ENCODE measurements at places on chromosomes 7 and 10. TPM values are rescaled to one million over a fixed set of nuclear protein-coding genes. Genes with fewer than 3 reads are reported as not detected.

DNA sequence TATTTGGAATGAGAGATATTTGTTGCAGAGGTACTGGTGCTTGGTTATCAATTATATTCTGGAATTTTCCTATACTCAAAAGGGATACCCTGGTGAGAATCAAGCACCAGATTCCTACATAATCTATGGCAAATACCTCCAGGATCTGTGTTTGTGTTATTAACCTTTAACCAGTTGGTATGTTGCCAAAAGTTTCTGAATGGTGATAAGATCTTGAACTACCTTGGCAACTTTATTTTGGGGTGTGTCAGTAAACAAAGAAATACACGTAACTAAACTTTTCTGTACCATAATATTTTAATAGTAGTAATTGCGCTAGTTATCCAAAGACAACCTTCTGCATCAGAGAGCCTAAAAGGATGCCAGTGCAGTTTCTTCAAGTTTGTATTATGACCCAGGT, 13.4 kb downstream of the SCIN start:
- H3K27me3 ChIP-seq: no peaks in the 10 kb centered on the region
- no peak for DNase-seq
- H3K4me1 ChIP-seq: peaks cover 4% of the 10 kb centered on the region
- H3K4me3 ChIP-seq: no peak overlapping the region
- H3K36me3 ChIP-seq: no peaks in the 10 kb centered on the region

DNA sequence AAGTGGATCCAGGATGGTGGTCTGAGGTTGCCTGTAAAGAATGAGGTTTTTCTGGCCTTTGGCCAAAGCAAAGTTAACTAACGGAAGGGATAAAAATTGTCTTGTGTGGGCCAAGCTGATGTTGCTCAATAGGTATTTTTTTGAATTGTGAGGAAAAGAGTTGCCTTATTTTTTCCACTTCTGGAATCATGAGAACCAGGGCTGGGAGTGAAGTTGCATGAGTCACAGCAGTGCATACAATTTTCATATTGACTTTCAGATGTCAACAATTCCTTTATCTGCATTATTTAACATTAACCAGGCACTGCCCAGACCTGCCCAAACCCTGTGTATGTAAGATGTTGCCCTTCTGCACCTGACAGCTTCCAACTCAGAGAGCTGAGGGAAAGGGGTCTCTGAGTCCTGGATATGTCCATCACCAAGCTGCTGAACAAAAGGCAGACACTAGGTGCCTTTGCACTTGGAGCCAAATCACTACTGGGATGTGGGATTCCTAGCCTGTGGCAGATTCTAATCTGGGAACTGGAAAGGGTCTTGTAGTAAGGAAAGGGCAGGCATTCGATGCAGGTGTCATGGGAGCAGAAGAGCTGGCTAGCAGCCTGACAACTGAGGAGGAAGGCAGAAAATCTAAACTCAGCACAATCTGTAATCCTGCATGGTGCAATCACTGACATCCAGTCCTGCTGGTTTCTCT, 52.3 kb upstream of the SLC35B4 start:
- H3K27me3 ChIP-seq: no peaks in the 10 kb centered on the region
- no peak overlapping the region for H3K27ac ChIP-seq
- H3K4me1 ChIP-seq: peaks cover 8% of the 10 kb centered on the region

DNA sequence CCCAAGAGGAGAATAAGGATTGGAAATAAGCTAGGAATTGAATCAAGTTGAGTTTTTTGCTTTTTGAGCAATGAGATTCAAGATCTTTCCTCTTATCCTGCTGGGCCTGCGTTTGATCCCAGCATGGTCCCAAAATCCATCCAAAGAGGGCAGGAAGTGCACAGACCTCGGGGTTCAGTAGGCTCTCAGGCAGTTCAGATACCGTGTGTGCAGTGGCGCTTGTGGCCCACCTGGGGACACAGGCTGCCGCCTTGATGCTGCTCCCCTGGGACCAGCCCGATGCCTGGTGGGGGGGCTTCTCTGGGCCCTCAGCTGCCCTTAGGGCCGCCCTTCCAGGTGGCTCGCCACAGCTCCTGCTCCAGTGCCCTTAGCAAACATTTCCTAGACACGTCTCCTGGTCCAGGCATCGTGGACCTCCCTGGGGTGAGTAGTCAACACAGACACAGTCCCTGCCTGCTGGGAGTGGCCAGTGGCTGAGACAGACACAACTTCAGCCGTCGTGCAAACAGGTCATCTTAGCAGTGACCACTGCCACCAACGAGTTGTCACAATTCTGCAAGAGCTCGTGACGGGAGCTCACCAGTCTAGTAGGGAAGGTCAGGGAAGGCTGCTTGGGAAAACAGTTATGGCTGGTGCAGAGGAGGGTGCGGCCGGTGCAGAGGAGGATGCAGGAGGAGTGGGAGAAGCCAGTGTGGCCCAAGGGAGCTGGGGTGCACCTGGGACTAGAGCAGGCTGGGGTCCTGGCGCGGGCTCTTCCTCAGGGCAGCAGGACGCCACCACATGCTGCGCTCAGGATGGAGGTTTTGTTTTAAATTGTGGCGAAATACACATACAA, 21.7 kb upstream of the JAKMIP3 start:
- H3K4me1 ChIP-seq: no peaks in the 10 kb centered on the region
- H3K4me3 ChIP-seq: no peak overlapping the region
- no peak overlapping the region for H3K27ac ChIP-seq
- H3K27me3 ChIP-seq: no peaks in the 10 kb centered on the region
- no peak for DNase-seq
- no peaks in the 10 kb centered on the region for H3K36me3 ChIP-seq

GRCh38 chr10:6778992-6779701, 199.1 kb upstream of the PRKCQ start:
- H3K36me3 ChIP-seq: no peaks in the 10 kb centered on the region
- no peaks in the 10 kb centered on the region for H3K27me3 ChIP-seq
- H3K4me3 ChIP-seq: no peak overlapping the region
- no peak overlapping the region for H3K27ac ChIP-seq
- no peaks in the 10 kb centered on the region for H3K4me1 ChIP-seq

- no peak overlapping the region for H3K27ac ChIP-seq
- peaks cover 4% of the 10 kb centered on the region for H3K4me1 ChIP-seq
- no peaks in the 10 kb centered on the region for H3K36me3 ChIP-seq
- H3K4me3 ChIP-seq: no peak overlapping the region
Measured at GRCh38 chr10:22006379-22006884, 2.9 kb upstream of the DNAJC1 start.

- no peak for DNase-seq
- H3K4me3 ChIP-seq: no peak overlapping the region
- no peaks in the 10 kb centered on the region for H3K27me3 ChIP-seq
- no peaks in the 10 kb centered on the region for H3K36me3 ChIP-seq
- H3K27ac ChIP-seq: peak overlapping the region; percentile 92
- H3K4me1 ChIP-seq: peaks cover 36% of the 10 kb centered on the region
Measured at GRCh38 chr7:609365-609764, 89.7 kb upstream of the PDGFA start.

The MCMBP gene
- total RNA-seq: 53.7 TPM

The BCAP29 gene
- total RNA-seq: 63.5 TPM

The CALML5 gene
- not detected for total RNA-seq

GRCh38 chr7:105831824-105832535, 44.4 kb downstream of the ATXN7L1 start:
- H3K27ac ChIP-seq: no peak overlapping the region
- no peaks in the 10 kb centered on the region for H3K27me3 ChIP-seq

The KAZALD1 gene
- total RNA-seq: 3.8 TPM

GRCh38 chr7:86600506-86601290, 43.0 kb upstream of the GRM3 start:
- H3K27ac ChIP-seq: no peak overlapping the region
- H3K4me1 ChIP-seq: no peaks in the 10 kb centered on the region
- H3K27me3 ChIP-seq: no peaks in the 10 kb centered on the region
- peak; percentile 1 for DNase-seq
- no peaks in the 10 kb centered on the region for H3K36me3 ChIP-seq

GRCh38 chr7:14389181-14389591, 399.7 kb upstream of the ETV1 start:
- no peak overlapping the region for H3K4me3 ChIP-seq
- H3K36me3 ChIP-seq: no peaks in the 10 kb centered on the region
- no peak for DNase-seq
- H3K27ac ChIP-seq: no peak overlapping the region
